ENCODE measurements at places on chromosomes 12 and 14.

- no peak for DNase-seq
Observed at GRCh38 chr14:100578552-100578951, 8.7 kb downstream of the BEGAIN start.

DNA sequence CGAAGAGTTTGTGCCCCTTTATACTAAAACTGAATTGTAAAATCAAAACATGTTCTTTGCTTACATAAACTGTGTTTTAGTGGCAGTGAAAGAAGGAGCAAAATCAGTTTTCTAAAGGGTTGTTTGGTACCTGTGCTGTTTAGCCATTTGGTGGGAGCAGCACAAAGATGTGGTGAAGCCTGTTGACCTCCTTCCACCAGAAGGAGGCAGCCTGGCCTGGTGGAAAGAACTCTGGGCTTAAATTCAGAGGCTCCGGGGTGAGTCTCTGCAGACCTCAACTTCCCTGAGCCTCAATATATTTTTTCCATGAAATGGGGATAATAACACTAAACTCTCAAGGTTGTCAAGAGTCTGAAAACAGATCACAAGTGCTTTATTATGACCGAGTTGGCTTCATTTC is 502.5 kb downstream of the VRK1 start:
- peak; percentile 29 for DNase-seq

DNA sequence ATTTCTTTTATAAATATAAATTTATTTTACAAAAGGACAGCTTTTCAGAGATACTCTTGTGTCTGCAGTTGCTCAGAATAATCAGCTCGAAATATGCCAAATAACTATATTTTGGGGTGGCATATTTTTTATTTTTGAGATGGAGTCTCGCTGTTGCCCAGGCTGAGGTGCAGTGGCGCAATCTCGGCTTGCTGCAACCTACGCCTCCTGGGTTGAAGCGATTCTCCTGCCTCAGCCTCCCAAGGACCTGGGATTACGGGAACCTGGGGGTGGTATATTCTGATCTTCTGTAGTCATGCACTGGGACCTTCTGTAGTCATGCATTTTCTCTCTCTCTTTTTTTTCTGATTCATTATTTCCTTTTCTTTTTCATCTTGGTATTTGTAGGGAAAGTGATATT is 135.0 kb upstream of the AMIGO2 start:
- DNase-seq: peak; percentile 44

DNA sequence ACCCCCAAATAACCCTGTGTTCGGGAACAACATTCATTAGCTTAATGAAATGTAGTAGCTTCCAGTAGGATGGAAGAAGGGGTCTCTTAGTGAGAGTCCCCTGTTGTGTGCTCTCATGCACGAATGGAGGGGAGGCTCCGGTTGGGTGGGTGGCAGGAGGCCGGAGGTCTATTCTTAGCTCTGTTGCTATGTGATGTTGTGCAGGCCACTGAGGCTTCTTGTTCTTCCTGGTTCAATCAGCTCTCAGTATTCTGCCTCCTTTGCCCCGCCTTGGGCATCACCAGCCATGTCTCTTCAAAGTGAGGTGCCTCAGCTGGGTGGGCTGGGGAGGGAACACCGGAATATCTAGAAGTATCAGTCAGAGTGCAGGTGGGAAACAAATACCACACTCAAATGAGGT is 50.8 kb downstream of the KCNA1 start:
- DNase-seq: no peak

DNA sequence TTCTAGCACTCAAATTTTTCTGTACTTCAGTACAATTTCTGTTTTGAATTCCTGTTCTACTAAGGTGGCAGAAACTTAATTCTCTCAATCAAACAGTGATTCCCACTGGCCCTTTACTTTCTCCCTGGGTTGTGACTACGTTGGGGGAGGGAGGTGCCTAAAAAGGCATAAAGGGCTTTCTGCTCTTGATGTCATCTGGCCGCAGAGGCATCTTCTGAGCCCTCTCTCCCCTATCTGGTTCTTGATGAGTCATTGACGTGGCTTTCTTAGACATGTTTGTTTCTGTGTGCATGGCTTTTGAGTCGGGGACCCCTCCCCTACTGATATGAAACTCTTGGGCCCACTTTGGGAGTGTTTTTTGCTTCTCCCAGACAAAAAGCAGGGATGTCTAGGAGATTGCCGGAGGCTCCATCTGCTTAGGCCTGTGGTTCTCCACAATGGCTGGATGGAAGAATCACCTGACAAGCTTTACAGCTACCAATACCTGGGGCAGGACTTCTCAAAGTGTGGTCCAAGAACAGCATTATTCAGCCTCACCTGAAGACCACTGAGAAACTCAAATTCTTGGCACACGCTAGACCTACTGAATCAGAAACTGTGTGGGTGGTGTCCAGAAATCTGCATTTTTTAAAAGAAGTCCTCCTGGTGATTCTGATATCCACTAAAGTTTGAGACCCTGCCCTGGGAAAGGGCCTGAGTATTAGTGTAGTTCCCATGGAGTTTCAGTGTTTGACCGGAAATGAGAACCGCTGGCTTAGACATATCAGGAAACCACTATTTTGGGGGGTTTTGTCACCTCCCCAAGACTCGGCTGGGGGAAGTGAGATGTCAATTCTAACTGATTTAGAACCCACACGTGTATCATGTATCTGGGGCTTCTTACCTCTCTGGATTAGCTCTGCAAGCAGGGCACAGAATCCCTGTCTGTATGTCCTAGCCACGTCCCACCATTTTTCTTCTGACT is 395.7 kb upstream of the PDE3A start:
- DNase-seq: no peak

GRCh38 chr12:21697904-21698630 is 40.4 kb upstream of the LDHB start:
- no peak for DNase-seq

DNA sequence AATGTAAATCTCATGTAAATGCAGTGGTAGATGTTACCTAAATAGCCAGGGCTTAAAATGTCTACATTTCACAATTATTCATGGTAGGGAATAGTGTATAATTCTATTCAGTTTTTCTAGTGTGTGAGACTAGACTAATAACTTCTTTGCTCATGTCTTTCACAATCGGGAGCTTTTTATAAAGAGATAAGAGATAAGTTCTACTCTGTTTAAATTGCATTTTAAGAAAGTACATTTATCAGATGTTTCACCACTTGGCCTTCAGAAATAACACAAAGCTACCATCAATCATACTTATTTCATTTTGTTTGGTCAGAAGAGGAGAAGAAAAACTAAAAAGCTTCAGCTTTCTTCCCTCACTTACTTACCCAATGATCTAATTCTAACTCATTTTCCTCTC is 725.5 kb upstream of the FLRT2 start:
- DNase-seq: no peak
